SK-N-SH treated with all-trans-retinoic acid at 6 μM for 48 hours (cell line): ENCODE measurements at places on chromosomes 5 and 9.

DNA sequence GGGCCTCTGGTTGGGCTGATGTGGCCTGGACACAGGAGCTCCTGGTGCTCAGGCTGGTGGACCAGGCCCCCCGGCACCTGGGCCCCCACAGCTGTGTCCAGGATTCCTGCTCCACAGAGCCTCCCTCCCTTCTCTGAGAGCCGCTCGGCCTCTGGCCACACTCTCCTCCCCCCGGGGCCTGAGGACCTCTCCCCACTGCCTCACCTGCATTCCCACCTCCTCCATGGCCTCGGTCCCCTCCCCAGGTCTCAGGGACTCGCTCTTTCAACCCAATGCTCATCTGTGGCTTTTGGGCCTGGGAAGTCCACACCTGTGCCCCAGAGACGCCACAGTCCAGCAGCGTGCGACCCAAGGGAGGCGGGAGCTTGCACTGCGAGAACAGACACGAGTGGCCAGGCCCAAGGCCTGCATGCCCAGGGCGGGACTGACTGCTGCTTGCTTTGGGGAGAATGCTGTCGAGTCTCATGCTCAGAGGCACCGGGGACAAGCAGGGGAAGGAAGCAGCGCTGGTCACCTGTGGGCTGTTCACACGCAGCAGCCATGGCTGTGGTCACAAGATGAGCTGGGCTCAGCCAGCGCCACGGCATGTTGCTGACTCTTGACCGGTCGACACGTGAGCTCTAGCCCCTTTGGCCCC lies 14.6 kb downstream of the PAEP start:
- no peak for ATAC-seq

DNA sequence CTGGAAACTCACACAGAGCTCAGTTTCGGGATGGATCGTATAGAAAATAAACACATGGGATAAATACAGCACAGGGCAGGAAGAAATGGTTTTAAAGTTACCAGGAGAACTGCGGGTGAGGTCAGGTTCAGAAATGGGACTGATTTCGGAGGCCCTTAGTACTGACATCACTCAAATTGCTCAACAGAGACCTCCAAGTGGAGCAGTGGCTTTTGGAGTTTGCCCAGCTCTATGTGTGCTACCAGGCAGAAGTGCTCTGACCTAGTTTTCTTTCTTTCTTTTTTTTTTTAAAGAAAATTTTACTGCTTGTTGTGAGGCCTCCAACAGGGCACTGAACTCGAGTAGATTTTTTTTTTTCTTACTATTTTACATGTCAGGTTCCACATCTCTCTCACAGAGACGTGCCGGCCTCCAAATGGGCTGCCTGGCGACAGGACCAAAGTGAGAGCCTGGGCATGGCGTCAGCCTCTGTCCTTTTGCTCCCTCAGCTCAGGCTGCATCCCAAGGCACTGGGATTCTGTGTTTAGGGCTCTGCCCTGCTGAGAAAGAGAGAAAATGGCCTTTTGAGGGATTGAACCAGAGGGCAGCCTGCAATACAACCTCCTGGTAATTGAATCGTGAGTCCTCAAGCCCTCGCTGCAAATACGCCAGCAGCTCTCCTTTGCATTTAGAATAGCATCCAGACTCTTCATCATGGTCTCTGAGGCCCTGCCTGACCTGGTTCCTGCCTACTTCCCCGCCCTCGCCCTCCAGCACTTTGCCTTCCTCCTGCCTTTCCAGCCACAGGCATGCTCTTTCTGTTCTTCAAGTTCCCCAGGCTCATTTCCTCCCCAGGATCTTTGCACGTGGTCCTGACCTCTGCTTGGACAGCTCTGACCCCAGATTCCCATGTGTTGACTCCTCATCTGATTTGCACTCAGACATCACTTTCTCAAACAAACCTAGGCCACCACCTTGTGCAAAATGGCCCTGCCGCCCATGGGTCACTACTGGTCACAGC lies 173.5 kb downstream of the FGF1 start:
- ATAC-seq: no peak

DNA sequence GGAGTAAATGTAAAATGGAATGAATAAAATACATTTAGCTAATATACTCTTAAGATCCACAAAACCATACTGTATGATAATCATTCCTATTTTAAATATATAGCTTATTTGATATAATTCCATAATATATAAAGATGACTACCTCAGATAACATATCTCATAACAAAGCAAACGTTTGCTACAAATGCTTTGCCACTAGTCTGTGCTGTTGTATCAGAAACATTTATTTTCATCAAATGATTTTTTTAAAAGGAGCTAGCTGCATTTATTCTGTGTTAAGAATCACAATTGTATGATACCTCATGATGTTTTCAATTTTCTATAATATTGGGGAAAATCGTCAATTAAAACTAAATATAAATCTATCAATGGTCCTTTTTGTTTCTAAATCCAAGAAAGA lies 567.2 kb downstream of the PTPRD start:
- ATAC-seq: 0 out of 3 replicates have a peak, but pooled peaks have one; percentile 38

DNA sequence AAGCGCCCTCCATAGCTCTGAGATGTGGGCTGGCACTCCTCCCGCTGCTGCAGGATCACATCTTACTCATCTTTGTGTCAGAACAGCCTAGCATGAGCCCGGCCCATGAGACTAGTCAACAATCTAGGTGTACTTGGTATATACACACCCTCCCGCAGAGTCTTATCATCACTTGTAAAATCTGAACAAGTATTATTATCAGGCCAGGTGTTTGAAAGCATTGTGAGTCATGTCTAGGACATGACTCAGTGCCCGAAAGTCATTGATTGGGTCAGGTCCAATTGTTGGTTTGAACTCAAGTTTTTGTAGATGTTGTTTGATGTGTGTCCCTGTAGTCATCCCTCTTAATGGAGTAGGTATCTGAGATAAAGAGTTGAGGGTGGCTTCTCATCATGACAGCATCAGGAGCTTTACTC lies 108.7 kb downstream of the CFAP90 start:
- no peak for ATAC-seq

DNA sequence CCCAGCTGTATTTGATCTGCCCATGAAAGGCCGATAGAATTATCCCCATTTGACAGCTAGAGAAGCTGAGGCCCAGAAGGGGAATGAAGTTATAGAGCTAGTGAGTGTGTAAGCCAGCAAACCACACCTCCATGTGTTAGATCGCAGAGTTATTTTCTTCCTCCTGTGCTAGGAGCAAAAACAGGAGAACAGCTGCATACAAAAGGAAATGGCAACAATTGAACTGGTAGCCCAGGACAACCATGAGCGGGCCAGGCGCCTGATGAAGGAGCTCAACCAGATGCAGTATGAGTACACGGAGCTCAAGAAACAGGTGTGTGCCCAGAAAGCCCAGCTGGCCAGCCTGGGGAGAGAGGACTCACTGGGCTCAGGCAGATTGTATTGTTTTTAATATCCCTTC lies 30.4 kb downstream of the RAB14 start:
- ATAC-seq: no peak

GRCh38 chr9:28073270-28073669 lies 500.0 kb upstream of the C9orf72 start:
- peak; percentile 62; the same call in 2 of the 3 replicates for ATAC-seq

GRCh38 chr9:27382975-27383374 lies 86.0 kb upstream of the EQTN start:
- no peak for ATAC-seq

DNA sequence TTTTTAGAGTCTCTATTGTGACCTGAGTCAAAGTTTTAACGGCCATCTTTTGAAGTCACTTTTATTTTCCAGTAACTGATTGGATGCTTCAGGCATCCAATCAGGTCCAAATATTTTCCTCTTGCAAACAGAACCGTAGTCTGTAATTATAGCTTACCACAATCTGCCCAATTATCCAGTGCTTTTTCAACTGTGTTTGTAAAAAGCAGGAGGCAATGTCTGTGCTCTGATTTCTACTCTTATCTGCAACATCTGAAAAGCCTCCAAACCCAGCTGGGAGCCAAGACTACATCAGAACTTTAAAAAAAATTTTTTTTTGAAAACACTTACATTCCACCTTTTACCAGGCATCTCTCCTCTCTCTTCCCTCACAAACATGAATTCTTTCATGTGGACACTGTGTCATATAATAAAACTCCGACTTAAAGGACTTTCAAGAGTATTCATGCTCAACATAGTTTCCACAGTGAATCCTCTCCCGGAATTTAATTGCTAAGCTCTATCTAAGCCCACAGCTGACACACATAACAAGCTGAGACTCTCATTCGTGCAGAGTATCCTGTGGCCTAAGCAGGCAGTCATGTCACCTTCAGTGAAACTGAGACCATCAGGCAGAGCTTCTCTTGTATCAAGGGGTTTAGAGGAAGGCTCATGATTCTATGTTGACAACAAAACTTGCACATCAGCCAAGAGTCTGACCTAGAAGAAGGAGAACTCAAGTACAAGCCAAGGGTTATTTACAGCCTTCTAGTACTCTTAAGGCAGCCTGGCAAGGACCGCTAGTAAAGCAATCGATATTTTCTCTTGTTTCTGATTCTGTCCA lies 272.7 kb downstream of the TLE1 start:
- ATAC-seq: no peak

GRCh38 chr9:117098331-117098730 lies 316.5 kb downstream of the ASTN2 start:
- ATAC-seq: no peak

- ATAC-seq: no peak
These were observed 18.8 kb downstream of the SLC1A1 start for GRCh38 chr9:4508907-4509589.

GRCh38 chr5:20446121-20446520 lies 458.1 kb upstream of the CDH18 start:
- no peak for ATAC-seq

- no peak for ATAC-seq
These were observed 2.7 kb downstream of the S1PR3 start for GRCh38 chr9:88993871-88994460.

- ATAC-seq: no peak
These were observed at the start of gene LRRC14B for GRCh38 chr5:191036-191948. Gene LRRC14B (plus strand): TSS chr5:191495. CDS start chr5:191539, 44 bp downstream.
